CD4-positive, alpha-beta T cell treated with Interleukin-4 for 1 hour (primary cell): ENCODE measurements at places on chromosomes 11 and 22.

DNA sequence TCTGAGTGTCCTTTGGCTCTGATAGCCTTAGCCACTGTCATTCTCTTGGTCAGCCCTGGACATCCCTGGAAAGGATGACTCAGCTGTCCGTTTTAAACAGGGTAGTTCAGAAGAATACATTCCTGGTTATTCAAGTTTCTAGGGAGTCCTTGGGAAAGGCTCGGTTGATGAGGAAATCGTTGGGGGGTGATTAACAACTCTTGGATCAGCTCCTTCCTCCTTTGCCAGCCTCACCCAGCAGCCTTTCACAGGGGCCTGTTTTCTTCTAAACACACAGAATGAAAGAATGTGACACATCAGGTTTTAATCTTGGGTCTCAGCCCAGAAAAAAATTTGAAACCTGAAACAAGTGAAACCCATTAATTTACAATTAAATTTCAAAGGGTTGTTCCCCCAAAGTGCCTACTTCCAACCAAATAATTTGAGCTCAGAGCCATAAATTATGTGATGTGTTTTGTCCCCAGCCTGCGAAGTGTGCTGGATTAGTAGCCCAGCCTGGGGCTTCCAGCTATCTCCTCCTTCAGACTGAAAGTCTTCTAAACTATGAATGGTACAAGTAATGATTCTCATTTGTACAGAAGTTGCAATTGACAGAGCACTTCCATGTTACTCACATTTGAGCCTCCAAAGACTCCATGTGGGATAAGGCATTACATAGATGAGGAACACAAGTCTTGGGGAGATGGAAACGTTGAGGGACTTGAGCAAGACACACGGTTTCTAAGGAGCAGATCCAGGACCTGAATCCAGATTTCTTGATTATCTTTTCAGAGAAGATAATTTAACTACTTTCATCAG, 19.3 kb upstream of the MRGPRX2 start:
- no peak for DNase-seq

DNA sequence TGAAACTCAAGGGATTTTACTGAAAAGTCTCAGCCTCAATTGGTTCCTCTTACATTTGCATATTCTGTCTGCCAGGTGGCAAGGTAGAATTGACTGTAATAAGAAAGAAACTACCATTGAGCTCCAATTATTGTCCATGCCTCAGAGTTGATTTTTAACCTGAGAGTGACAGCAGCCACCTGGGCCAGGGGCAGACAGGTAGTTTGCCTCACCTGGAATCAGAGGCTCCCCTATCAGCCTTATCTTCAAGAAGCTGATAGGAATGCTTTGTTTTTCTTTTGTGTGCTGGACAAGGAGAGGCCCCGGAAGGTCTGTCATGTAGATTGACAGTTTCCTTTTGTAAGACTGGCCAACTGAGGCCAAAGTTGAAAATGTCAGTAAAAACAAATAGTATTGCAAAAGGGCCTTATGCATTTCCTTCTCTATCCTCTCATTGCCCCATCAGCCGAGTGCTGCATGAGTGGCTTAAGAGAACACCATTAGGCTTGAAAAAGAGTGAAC, 34.1 kb downstream of the CD44 start:
- DNase-seq: no peak

DNA sequence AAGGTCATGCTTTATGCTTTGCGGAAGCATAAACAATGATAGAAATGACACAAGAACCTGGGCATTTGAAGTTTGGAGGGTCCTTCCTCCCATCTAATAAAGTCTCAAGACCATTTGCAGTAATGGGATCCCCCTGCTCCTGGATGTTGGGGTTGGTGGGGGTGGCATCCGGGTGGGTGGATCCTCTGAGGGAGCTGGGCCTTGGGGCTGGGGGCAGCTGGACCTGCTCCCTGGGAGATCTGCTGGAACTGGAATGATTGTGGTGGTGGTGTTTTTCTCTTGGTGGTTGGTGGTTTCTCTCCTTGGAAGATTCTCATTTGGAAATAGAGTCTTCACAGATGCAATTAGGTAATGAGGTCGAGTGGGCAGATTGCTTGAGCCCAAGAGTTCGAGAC, 2.2 kb upstream of the NAP1L4 start:
- no peak for DNase-seq

- DNase-seq: peak; percentile 5
Measured at GRCh38 chr11:61826930-61827570, 1.1 kb upstream of the FADS2 start.

GRCh38 chr11:130622141-130622542, 173.7 kb downstream of the ADAMTS15 start:
- DNase-seq: no peak

GRCh38 chr11:65317025-65317786, 2.5 kb downstream of the CDC42EP2 start:
- no peak for DNase-seq

GRCh38 chr11:17775507-17776211, 41.1 kb downstream of the KCNC1 start:
- no peak for DNase-seq

- no peak for DNase-seq
Measured at GRCh38 chr11:1939006-1939625, 8.0 kb upstream of the MRPL23 start.

- DNase-seq: no peak
Measured at GRCh38 chr22:29503811-29504372, 23.9 kb downstream of the NEFH start.

- DNase-seq: no peak
Measured at GRCh38 chr11:88402784-88403183, 65.2 kb upstream of the CTSC start.

DNA sequence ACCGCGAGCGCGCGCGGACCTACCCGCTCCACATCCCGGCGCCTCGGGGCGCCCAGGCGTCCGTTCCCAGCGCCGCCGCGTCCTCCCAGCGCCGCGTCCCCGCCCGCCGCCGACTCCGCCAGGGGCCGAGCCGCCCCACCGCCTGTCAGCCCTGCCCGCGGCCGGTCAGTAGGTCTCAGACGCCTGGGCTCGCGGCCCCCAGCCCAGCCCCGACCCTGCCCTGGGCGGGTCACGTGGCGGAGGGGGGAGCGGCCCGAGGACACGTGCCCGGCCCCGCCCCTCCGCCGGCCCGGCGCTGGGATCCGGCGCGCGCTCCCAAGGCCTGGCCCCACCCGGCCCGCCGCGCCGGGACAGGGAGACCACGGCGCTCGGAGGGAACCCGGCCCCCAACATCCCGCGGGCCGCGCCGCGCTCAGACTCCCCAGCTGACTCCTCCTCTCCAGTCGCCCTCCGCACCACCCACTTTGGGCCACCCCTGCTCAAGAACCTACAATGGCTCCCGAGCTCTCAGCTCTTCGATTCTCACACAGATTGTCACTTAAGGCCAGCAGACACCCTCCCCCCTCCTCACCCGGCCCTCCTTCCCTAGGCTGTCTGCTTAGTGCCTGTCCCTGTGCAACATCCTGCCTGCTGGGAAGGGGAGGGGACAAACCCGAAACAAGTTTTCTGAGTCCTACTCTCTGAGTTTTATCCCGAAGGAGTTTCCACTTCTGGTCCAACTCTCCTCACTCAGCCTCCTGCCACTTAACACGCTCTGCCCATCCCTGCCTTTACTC, at the start of gene RAB3IL1:
Gene RAB3IL1 (minus strand): TSS at position 233 of the 776 bp plus-strand sequence. CDS start 199 bp downstream, at position 34.
- DNase-seq: no peak

- no peak for DNase-seq
Measured at GRCh38 chr22:39214383-39215069, 30.3 kb downstream of the PDGFB start.
